Thoracic aorta (tissue), 2 donors: ENCODE measurements at places on chromosomes 1 and 21.

- DNase-seq = no peak
Measured at GRCh38 chr1:167114725-167115124, 20.9 kb downstream of the STYXL2 start.

DNA sequence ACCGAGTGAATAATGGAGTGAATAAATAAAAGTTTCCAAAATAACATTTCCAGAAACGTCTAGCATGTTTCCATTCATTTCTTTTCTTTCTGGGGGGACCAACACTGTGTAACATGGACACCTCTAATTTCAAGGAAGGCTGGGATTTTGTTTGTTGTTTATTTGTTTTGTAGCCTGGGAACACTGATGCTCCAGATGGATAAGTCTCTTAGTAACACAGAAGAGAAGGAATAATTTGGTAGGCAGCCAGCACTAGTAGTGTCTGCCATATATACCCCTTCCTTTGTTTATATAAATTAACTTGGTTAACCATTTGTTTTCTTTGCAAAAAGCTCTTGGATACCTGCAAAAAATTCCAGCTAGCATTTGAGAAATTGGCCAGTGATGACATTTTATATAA, 411.4 kb upstream of the DEPDC1 start:
- no peak for DNase-seq

DNA sequence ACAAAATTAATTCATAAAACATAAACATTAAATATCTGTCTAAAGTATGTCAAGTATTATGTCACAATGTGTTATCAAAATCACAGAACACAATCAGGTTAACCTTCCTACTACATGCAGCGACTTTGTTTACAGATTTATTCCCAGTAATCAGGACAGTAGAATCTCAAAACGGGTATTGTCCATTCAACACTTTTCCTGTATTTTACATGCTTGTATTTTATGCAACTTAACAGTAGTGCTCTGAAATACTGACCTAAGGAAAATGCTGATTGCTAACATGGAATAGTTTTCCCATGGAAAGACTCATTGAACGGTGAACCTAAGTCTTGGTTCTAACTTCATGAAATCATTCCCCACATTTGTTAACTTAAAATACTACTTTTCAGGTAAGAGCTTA, 2.3 kb downstream of the SERBP1 start:
- no peak for DNase-seq

DNA sequence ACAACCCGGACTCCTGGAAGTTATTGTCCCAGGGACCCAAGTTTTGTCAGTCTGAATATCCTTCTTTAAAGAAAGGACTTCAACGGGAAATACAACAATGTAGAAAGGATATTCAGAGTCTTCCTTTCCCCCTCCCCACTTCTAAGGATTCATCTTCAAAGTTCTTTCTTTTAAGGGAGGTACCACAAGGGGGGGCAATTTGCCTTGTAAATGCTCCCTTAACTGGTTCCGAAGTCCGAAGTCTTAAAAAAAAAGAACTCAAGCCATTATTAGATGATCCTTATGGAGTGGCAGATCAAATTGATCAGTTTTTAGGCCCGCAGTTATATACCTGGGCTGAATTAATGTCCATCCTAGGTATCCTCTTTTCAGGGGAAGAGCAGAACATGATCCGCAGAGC, 47.0 kb downstream of the SERINC2 start:
- no peak for DNase-seq

DNA sequence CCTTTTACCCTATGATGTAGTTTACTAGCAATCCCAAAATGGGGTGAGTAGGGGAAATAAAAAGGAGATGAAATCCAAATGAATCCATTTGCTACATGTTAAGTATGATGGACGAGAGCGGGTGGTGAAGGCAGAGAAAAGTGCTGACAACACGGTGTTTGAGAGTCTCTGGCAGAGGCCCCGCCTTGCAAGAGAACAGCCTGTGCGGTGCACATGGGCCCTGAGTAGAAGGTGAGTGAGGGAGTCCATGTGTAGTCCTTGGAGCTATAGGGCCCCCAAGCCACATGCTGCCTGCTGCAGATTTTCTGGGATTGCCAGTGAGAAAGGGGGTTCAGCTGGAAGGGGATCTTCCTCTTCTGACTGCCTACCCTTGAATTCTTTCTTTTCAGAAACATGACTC, 177.1 kb downstream of the TNR start:
- DNase-seq = no peak

DNA sequence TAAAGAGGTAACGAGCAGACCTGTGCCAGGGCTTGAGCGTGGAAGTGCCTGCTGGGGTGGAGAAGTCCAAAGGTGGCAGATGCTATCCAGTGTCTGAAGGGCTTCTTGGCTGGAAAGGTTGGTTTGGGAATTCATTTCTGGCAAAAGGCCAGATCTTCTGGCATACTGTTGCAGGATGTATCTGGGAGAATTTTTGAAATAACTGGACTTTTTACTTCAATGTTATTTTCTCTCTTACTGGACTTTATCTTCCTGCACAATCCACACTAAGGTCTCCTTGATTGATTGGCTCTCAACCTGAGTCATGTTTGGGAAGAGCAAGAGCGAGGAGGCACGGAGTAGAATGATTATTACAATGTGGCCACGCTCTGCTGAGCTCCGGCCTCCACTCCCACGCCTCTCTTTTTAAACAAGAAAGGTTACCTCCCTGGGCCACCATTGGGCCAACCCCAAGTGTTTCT, 278.4 kb downstream of the TM2D1 start:
- DNase-seq = no peak

- no peak for DNase-seq
Measured at GRCh38 chr1:97138515-97139032, 417.0 kb downstream of the PTBP2 start.

GRCh38 chr1:112356765-112357164, 39.2 kb upstream of the CTTNBP2NL start:
- DNase-seq = no peak

DNA sequence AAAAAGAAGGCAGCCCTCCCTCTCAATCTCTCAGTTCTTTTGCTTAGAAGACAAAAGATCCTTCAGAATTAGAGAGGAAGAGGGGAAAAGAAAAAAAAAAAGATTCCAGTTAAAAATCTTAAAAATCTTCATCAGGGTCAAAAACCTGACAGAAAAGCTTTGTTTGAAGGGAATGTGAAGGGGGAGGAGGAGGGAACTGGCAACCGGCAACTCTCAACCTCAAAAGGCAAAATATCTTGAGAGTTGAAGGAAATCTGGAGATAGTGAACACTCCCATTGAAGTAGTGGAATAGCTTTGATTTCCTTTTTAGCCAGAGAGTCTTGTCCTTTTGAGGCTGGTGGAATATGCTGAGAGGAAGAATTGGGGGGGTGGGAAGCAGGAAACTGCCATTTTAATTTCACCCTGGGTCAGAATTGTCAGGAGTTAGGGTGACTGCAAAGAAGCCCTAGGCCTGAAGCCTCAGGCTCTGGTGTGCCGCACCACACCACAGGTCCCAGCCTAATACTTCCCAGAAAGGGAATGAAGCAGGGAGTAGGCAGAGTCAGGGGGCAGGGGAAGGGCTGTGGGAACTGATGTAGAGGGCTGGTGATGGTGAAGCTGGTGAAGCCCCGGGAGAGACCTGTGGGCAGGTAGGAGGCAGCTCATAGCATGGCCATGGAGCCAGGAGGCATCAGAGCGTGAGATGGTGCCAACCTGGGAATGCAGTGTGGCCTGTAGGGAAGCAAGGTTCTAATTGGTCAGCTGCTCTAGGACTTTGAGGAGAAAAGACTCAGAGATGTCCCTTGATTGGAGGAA, 24.6 kb downstream of the KIRREL1 start:
- DNase-seq = no peak

DNA sequence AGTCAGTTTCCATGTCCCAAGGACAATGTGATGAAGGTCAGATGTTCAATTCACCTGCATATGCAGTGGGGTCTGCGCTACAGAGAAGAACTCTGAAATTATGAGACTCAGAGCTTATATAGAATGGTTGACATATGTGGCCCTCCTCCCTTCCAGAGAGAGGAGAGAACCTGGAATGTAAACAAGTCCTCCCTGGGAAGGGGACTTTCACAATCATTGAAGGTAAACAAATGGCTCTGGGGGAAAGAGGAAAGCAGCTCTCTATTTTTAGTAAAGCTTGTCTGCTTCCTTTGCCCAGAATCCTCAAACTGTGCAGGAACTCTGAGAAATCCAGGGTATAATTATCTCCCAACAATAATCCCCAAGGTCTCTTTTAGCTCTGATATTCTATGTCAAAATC, 9.8 kb downstream of the OVGP1 start:
- no peak for DNase-seq

GRCh38 chr1:168865850-168866620, 137.0 kb upstream of the DPT start:
- DNase-seq = no peak

GRCh38 chr1:57638239-57638638, 214.4 kb upstream of the DAB1 start:
- no peak for DNase-seq

DNA sequence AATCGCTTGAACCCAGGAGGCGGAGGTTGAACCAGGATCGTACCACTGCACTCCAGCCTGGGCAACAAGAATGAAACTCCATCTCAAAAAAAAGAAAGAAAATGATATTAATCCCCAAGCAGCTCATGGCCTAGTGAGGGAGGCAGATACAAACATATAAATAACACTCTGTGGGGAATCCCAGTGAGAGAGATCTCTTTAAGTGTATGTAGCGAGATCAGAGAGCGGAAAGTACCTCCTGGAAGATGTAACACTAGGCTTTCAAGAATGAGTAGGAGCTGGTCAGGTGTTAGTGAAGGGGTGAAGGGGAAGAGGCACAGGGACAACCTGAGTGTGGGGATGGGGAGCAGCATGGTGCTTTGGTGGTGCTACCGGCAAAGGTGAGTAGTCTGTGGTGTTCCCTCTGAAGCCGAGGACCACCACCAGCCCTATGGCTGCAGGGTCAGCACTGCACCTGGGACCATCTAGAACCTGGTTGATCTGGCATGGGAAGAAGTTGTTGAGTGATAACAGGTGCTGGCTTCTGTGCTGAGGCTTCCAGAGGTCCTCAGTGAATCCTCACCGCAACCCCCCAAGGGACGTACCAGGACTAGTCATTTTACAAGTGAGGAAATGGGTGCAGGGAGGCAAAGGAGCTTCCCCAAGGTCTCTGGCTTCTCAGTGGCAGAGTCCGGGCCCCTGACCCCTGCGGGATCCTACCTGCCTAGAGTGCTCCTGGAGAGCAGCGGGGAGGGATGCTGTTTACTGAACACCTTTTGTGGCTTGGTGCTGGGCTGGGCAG, 367.6 kb upstream of the VAMP3 start:
- no peak for DNase-seq

DNA sequence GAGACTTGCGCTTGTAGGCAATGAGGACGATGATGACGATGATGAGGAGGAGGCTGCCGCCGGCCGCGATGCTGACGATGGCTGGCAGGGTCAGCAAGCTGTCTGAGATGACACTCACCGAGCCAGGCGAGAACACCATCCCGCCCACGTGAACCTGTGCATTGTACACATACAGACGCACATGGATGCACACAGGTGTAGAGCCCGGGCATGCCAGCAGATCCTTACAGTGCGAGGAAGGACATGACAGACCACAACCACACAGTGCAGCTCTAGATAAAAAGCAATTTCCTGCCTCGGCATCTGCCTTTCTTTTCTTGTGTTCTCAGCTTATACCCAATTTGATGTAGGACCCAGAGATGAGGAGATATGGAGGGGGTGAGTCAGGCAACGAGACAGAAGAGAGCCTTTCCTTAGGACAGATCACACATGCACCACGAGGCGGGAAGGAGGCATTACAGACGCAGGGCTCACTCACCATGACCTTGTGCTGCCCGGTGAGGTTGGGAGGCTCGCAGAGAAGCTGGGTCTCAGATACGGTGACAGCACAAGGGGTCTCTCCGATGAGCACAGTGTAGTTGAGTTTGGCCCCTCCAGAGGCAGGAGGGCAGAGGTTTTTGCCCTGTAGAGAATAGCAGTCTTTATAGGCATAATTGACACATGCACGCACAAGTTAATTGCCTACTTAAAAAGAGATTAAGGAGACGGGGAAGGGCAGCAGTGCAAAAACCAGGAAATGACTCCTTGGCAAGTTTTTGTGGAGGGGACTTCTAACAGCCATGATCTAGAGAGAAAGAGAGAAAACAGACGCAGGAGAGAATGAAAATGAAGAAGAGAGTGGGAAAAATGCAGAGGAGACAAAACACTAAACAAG, 133.9 kb upstream of the CD34 start:
- DNase-seq = no peak

GRCh38 chr21:46022551-46023525, 41.3 kb downstream of the COL6A1 start:
- no peak for DNase-seq

GRCh38 chr1:15960808-15961207, 15.1 kb downstream of the ZBTB17 start:
- DNase-seq = no peak

DNA sequence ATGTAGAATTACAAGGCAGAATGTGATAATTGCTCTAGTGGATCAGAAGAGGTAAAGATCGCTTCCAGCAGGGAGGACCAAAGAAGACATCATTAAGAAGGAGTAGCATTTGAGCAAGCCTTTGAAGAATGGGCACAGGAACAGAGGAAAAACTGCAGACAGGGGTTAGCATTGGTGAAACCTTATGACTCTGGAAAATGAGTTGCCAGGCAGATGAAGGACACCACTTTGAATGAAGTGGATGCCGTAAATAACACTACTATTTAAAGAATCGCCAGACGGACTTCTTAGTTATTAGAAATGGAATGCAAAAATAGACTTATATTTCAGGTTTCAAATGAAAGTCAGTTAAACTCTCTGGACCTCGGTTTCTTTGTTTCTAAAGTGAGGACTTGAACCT, 727.7 kb downstream of the USP25 start:
- no peak for DNase-seq

DNA sequence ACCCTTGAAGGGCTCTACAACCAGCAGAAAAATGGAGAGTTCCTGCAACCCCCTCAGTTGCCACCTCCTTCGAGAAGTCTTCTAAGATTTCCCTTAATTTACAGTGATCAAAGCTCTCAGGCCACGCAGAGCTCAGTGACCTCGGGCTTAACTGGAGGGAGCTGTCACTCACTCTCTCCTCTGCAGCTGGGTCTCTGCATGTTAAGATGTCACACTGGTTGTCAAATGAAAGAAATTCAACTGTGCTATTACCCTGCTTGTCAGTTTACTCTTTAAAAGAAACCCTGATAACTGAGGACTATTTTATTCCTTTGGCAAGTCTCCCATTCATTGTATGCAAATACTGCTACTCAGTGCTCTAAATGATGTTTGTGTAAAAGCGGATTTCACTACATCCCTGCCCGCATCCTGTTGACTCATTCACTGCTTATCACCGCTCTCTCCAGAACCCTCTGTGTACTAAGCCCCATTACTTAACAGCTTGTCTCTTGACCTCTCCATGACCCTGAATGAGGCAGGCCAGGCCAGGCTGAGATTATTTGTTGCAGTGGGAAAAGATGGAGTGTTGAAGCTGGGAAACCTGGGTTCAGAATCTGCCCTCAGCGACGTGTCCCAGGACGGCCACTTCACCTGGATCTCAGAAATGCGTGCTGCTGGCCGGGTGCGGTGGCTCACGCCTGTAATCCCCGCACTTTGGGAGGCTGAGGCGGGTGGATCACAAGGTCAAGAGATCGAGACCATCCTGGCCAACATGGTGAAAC, 13.7 kb downstream of the DHRS3 start:
- DNase-seq = no peak
